GM12891 (cell line): ENCODE measurements at places on chromosomes 4 and X.

DNA sequence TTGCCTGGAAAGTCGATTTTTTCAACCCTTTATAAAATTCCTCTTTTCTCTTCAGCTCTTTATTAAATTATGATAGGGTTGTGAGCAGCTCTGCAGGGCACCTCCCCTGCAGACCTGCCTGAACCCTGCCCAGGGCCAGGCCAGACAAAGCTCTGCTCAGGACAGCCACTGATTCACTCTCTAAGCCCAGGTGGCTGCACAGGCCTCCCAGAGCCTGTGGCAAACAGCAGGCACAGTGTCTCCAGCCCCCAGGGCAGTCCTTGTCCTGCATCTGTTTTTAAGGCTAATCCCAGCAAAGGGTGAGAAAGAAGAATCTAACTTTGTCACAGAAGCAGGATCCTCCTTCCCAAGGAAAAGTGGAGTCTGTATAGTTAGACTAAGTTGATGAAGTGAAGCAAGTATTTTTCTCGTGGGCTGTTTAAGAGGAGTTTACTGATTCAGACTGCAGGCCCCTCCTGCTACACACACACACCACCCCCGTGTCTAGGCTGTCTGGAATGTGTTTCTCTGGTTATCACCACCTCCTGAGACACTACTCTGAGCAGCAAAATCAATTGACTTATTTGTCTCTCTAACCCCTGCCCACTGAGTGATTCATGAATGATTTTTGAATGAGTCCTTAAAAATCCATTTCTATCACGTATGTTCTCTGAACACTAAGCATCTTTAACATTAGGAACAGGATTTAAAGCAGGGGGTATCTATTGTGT lies 101.7 kb downstream of the CHIC2 start:
- no peak for DNase-seq

DNA sequence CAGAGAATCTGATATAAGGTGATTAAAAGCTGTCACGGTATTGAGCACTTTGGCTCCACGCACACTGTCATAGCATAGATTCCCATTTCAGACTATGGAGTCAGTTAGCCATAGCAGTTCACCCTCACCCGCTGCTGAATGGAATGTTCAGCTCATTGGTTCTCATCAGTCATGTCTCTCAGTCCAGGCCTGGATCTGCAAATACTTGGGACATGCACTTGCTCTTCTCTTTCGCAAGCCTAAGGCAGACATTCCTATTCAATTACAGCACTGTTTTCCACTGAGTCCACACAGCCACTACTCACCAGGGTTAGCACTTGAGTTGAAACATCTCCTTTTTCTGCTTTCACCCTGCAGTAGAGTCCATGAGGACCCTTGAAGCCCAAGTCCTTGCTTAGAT lies 30.6 kb upstream of the SCML1 start:
- DNase-seq, result no peak

DNA sequence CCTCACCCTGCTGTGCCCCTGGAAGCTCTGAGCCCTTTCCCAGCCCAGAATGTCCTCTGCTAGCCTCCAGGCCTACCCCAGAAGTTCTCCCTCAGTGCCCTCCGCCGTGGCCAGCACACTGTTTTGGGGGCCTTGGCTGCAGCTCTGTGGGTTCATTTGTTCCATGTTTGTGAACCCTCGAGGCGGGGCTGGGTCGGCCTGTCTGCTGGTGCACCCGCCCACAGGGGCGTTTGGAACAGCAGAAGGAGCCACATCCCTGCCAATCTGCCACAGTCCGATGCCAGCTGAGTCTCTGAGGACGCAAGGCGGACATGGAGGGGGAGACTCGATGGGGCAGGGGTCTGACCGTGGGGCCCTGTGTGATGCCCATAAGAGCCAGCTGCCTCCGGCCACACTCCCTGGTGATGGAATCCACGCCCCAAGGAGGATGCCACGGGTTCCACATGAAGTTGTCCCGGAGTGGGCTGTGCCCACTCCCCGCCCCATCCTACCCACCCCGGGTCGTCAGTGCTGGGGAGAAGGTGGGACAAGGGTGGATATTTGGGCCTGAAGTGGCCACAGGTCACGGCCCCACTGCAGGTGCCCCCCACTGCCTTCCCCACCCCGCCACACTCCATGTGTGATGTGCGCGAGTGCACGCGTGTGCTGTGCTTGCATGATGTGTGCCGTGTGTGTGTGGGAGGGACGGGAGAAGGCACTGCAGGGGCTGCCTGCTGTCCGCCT lies 7.1 kb downstream of the ATP5ME start:
- DNase-seq, result no peak

DNA sequence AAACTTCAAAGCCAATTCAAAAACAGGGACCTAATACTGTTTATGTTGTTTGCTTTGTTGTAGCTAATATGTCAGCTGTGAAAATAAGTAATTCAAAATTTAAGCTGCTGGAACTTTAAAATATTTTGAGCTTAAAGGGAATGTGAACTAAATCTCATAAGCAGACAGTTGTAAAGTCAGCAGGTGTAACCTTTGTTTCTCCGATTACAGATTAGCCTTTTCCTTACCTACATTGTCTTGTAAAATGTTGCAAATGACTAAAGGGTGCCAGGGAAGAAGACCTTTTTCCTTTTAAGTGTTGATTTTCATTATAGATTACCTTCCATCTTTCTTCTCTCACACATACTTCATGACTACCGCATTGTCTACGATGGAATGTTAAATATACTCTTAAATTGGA lies 405.1 kb downstream of the KCNIP4 start:
- no peak for DNase-seq

DNA sequence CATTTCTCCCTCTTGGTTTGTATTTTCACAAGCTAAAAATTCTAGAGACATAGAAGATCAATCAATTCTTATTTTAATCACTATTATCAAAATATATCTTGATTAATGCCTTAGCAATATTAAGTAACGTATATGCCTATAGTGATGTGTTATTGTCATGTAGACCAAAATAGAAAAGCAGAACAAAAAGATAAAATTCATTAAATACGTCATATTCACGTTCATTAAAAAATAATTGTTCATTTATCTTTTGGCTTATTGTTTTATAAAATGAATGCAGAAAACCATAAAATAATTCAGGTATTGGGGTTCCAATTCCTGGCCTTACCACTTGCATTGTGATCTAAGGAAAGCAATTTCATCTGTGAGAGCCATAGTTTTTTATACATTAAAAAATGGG lies 72.2 kb downstream of the AMELX start:
- DNase-seq, result no peak

- no peak for DNase-seq
These were observed 10.9 kb upstream of the TET2 start for GRCh38 chr4:105135785-105136184.

GRCh38 chr4:38193236-38193863 lies 233.2 kb downstream of the PTTG2 start:
- no peak for DNase-seq

DNA sequence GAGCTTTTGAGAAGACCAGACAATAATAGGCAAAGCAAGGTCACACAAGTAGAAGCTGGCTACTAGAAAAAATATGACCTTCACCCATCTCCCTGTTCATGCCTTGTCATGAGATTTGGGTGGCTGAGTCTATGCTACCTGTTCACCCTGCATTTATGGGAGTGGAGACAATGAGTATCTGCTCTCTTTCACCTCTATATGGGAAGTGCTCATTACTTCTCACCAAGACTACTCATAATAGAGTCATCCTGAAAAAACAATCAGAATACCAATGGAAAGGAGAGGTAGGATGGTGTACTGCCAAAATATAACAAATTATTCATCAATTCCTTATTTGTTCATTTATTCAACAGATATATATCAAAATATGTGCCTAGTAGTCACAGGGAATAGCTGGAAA lies 921.8 kb upstream of the INTU start:
- DNase-seq, result no peak

GRCh38 chrX:134144231-134144630 lies 92.8 kb upstream of the CCDC160 start:
- DNase-seq, result no peak

GRCh38 chrX:5306654-5307121 lies 922.0 kb downstream of the NLGN4X start:
- no peak for DNase-seq

DNA sequence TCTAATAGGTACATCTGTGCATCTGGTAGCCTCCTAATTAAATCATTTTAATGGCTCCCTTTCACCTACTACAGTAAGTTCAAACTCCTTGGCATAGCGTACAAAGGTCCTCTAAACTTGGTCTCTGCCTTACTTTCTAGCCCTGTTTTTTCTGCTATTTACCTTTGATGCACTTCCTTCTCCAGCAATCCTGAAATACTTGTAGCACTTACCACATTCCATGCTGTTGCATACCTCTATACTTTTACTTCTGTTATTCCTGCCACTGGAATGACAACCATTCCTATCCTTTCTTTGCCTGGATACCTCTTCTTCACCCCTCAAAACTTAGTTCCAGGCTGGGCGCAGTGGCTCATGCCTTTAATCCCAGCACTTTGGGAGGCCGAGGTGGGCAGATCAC lies 56.6 kb upstream of the LHFPL1 start:
- no peak for DNase-seq

DNA sequence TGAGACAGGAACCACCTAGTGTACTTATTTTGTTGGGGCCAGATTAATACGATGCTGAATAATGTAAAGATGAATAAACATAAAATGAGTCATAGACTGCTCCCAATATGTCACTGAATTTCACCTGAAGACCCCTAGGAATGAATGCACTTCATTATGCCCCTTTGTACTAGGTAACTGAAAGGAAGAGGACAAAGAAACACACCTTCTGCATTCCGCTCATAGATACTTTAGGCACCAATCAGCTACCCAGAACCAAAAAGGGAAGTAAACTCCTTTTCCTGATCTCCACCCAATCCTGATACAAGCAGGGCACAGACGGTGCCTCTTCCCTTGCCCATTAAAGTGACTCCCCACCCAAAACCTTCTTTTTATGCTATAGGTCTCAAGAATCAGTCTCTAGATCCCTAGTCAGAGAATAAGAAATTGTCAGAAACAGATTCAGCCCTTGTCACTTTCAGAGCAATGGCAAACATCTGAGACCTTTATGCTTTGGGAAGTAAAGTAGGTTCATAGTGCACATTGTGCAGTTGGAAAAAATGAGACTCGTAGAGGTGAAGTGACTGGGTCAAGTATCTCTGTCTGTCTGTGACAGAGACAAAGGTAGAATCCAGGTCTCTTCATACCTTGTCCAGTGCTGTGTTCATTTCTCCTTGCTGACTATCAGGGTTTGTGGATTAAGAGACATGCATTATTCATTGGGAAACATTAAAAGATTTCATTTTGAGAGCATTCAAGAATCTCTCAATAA lies 2.3 kb downstream of the GPR174 start:
- no peak for DNase-seq

GRCh38 chr4:173560896-173561295 lies 30.9 kb upstream of the HAND2 start:
- no peak for DNase-seq

- no peak for DNase-seq
These were observed 27.8 kb downstream of the RP2 start for GRCh38 chrX:46864606-46865005.

GRCh38 chrX:39983715-39984114 lies 114.0 kb downstream of the BCOR start:
- DNase-seq, result no peak

GRCh38 chr4:176988226-176988625 lies 195.5 kb upstream of the VEGFC start:
- DNase-seq, result no peak

- DNase-seq, result no peak
These were observed 658 bp downstream of the KDM6A start for GRCh38 chrX:44873415-44874276.

DNA sequence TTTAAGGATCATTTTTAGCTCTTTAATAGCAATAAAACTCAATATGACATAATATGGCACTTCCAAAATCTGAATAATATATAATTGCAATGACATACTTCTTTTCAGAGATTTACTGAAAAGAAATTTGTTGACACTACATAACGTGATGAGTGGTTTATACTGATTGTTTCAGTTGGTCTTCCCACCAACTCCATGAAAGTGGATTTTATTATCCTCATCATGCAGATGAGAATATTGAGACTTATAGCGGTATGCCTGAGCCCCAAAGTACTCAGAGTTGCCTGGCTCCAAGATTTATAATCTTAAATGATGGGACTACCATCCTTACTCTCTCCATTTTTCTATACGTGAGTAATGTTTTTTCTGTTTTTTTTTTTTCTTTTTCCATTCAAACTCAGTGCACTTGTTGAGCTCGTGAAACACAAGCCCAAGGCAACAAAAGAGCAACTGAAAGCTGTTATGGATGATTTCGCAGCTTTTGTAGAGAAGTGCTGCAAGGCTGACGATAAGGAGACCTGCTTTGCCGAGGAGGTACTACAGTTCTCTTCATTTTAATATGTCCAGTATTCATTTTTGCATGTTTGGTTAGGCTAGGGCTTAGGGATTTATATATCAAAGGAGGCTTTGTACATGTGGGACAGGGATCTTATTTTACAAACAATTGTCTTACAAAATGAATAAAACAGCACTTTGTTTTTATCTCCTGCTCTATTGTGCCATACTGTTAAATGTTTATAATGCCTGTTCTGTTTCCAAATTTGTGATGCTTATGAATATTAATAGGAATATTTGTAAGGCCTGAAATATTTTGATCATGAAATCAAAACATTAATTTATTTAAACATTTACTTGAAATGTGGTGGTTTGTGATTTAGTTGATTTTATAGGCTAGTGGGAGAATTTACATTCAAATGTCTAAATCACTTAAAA lies 15.3 kb downstream of the ALB start:
- DNase-seq, result no peak

GRCh38 chr4:81446634-81447033 lies 25.1 kb downstream of the RASGEF1B start:
- DNase-seq, result no peak

DNA sequence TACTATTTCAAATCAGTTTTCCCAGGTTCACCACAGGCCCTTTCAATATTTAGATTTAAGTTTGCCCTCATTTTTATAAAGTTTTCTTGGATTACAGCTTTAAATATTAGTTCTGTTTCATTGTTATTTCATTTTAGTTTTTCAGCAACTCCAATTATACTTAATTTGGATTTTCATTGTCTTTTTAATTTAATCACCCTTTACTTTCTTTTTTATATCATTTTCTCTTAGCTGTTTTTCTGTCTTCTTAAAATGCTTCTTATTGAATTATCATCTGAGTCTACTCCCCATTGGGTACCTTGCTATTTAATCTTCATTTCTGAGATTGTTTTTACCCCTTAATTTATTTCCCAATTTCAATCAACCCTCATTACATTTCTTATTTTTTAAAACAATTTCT lies 160.4 kb downstream of the PAPSS1 start:
- DNase-seq, result no peak

GRCh38 chr4:8780596-8781368 lies 90.9 kb downstream of the HMX1 start:
- DNase-seq, result no peak

DNA sequence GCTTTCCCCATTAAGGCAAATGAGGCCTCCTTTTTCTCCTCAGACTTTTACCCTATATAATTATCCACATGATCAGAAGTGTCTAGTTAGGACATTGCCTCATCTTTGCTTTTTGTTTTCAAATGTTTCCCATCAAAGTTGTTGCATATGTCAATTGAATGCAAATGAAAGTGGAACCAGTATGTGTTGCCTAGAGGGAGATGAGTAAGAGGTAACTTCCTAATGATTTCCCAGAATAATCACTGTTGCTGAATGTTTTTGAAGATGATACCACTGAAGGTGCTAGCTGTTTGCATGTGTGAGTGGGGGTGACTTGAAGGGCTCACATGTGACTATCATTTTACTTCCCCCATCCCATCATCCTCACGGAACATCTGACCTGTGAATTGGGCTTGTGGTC lies 33.9 kb downstream of the PAK3 start:
- DNase-seq, result no peak

- DNase-seq, result no peak
These were observed 256.1 kb upstream of the PITX2 start for GRCh38 chr4:110878956-110879355.
